ENCODE measurements at places on chromosomes 2 and 18.

GRCh38 chr2:145845207-145845894 lies 1325.4 kb upstream of the ZEB2 start:
- no peak for DNase-seq

GRCh38 chr2:184596819-184597411 lies 1.4 kb upstream of the ZNF804A start:
- no peak for DNase-seq

- DNase-seq: no peak
These were observed 245.0 kb upstream of the NT5C1B start for GRCh38 chr2:18834341-18834740.

- DNase-seq: no peak
These were observed 81.9 kb downstream of the LONRF2 start for GRCh38 chr2:100240386-100240785.

GRCh38 chr2:98485453-98485755 lies 40.7 kb downstream of the INPP4A start:
- DNase-seq: no peak

DNA sequence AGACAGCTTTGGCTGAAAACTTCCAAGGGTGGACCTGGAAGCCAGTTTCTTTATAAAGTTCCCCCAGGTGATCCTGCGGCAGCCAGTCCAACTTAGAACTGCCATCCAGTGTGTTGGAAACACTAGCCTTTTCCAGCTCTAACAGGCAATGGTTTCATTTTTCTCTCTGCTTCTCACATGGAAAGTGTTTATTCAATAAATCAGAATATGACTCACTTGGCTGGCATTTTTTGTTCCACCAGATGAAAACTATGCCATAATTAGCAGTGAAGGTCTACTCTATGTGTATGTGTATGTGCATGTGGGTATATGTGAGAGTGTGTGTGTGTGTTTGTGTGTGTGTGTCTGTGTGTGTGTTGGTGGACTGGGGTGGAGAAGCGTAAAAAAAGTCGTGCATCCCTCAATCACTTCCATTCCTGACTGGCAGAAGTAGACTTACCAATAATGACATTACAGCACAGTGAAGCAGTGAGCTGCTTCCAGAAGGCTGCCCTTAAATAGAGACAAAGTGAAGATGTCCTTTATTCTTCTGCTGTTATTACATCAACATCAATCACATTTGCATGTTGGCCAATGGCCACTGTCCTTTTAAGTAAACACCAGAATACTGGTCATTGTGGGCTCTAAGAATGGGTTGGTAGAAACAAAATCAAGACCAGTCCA lies 90.9 kb upstream of the SETBP1 start:
- no peak for DNase-seq

DNA sequence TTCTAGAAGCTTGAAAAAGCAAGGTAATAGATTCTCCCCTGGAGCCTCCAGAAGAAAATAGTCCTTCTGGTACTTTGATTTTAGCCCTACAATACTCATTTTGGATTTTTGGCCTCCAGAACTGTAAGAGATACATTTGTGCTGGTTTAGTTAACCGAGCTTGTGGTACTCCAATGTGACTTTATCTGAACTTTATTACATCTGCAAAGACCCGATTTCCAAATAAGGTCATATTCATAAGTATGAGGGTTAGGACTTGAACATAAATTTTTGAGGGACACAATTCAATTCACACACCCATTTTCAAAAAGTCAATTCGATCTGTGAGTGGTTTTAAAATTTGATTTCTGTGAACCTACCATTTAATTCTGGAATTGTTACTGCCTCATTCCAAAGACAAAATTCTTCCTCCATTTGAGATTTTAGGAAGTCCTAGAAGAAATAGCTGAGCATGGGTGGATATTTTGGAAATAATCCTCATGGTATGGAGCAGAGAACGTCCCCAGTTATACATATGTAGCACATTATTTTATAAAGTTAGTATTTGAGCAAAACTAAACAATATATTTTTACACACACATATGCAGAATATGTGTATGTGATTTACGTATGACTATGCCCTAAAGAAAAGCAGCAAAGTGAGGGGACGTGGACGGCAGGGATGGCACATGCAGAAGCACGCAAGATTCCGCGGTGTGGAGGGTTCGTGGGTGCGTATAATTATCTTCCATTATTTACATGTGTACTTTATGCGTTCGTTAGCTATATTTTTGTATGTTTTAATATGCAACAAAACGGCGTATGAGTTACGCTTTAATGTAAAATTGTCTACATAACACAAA lies 905 bp upstream of the NUP35 start:
- DNase-seq: no peak

GRCh38 chr2:232809349-232810124 lies 33.2 kb upstream of the KCNJ13 start:
- no peak for DNase-seq

DNA sequence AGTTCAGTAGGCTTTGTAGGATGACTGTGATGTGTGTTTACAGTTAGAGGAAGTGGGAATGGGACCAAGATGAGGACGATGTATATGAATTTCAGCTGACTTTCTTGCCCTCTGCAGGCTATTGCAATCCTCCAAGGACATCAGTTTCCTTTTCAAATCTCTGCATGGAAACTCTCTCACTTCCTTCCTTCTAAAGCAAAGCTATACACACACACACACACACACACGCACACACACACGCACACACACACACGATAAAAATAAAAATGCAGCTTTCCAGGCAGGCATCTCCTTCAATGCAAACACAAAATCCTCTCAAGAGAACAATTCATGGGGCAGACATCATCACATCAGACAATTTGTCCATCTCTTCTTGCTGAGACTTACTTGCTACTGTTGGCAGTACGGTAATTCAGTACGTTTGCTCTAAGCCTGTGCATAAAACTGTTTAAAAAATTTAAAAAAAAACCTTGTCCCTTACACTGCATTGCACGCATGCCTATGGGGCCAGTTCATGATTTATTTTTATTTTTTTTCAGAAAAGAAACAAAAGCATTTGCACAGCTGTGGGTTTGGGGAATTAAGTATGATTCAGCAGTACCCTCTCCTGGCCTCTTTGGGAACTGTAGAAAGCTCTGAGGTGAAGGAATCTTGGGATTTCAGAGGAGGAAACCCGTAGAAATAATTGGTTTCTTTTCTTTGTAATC lies 27.1 kb upstream of the ICOS start:
- peak; percentile 46 for DNase-seq

- no peak for DNase-seq
These were observed 2.4 kb downstream of the WDR43 start for GRCh38 chr2:28896906-28897305.

GRCh38 chr2:64837925-64838641 lies 151.1 kb upstream of the SLC1A4 start:
- DNase-seq: no peak

DNA sequence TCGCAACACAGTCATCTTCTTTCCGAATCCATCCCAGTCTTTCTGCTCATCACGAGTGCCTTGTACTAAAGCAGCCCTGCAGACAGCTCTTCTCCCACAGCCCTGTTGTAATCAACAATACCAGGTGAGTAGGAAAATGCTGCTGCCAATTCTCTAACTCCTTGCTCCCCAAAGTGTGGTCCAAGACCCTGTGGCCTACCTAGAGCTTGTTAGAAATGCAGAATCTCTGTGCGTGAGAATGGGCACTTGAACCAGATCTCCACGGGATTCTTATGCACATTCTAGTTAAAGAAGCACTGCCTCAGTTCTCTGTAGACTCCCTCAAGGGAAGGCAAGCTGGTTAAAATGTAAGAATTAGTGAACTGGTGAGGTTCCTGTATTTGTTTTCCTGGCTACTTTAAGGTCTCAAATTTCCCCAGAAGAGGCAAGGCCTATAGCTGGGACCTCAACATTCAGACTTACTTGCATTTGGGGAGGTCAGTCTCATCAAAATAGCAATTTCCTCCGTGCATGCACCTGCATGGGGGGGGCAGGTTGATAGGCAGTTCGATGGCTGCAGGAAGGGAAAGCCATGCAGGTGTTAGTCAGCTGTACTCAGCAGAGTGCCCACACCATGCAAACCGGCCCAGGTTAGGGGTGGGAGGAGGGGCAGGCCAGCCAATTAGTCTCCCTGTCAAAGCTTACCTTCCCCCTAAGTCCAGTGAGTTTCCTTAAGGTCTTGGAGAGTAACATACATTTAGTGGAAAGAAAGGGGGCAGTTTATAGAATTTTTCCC lies 70.8 kb downstream of the DHRS9 start:
- no peak for DNase-seq

DNA sequence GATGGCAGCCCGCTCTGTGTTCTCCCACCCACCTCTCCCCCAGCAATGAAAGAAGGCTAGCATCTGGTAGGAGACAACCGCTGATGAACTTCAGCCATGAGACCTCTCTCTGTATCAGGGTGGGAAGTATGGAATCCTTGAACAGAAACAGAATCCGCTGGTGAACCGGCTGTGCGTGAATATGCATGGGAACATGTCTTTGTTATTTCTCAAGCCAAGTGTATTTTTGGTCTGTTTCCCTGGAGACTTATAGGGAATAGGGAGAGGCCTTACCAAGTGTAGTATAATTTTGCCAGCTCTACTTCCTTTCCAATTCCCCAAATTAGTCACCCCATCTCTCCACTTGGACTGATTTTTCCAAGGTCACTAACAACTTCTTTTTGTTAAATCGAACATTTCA lies 30.1 kb downstream of the WNT10A start:
- DNase-seq: no peak

- DNase-seq: no peak
These were observed 20.9 kb upstream of the SMAD4 start for GRCh38 chr18:51009072-51009471.

DNA sequence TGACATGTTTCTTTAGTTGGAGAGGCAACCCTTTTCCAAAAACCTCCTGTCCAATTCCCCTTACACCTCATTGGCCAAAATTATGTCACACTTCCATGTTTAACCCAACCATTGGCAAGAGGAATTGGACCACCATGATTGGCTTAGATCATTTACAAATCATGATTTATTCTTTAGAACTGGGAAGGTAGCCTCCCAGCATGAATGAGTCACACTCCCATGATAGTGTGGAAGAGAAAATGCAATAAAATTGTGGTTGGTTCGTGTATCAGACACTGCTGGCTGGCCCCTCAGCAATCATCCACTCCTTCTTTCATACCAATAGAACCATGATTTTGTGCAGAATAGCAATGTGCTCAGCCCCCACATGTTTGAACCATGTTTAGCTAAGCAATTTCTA lies 156.6 kb upstream of the ACVR2A start:
- no peak for DNase-seq

- peak; percentile 37 for DNase-seq
These were observed 6.8 kb downstream of the TFPI start for GRCh38 chr2:187547353-187547979.

DNA sequence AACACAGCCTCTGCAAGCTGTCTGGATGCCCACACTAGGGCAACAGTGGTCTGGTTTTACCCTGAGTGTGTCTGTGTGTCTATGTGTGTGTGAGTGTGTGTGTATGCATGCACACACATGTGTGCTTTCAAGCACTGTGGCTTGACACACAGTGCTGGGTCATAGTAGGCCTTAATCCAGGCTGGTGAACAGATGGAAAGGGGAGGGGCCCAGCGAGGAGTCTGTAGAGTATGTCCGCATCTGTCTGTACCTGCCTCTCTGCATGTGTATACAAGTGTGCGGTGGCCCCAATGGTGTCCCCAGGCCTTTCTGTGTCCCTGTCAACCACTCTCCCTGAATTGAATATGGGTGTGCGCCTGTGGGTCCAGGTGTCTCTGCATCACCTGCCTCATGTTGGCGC lies 9.3 kb upstream of the KCNIP3 start:
- DNase-seq: no peak

DNA sequence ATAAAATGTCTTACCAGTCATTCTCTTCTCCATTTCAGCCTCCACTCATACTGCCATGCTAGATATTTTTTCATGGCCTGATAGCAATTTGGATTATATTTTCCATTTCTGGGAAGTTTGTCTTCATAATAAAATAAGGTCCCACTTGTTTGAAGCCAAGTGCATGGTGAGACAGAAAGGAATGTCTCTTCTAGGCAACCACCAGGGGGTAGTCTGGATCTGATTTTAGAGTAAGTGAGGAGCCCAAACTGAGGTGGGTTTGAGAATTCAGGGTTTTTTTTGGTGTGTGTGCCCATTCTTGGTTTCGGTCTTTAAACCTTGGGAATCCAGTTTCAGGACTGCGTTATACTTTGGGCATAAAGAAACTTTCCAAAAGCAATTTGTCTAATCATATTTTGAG lies 315.5 kb downstream of the RPRM start:
- peak; percentile 10 for DNase-seq

GRCh38 chr2:169672406-169672805 lies 21.8 kb downstream of the CFAP210 start:
- no peak for DNase-seq

GRCh38 chr2:149307014-149307413 lies 23.4 kb upstream of the LYPD6 start:
- DNase-seq: no peak

DNA sequence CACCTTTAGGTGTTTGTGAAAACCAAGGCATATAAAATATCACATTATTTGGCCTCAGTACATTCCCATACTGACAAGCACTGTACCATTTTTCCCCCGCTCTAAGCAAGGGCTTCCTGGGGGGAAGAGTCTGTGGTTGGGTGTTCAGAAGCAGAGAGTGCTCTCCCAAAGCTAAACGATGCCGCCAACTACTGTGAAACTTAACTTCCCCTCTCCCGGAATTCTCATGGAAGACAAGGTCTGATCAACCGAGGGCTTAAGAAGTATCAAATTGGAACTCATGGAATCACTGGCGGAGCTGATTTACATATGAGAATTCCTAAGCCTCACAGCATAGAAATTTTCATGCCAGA lies 433 bp upstream of the MFF start:
- no peak for DNase-seq

DNA sequence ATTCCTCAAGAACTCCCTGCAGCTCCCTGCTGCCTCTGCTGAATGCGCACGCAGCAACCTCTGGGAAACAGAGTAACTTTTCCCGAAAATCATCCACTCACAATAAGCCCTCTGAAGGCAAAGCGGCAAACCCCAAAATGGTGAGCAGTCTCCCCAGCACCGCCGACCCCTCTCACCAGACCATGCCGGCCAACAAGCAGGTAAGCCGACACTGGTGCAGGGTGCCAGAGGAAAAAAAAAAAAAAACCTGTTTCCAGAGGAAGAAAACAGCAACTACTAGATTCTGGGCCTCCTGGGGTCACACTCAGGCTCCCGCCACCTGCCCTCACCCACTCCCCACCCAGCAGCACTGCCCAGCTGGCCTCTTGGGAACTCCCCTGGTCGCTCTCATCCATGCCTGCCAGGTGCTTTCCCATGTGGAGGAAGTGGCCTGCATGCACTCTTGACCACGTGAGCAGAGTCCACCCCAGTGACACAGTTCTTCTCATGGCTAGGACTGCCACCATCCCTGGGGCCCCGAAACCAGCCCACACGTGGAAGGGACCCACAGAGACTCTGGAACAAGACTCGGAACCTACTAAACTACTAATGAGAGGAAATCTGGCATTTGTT lies 36.9 kb downstream of the KCTD18 start:
- DNase-seq: no peak

- DNase-seq: no peak
These were observed 890.2 kb upstream of the VRK2 start for GRCh38 chr2:57156231-57156924.
